ENCODE measurements at places on chromosomes 12 and 14.

DNA sequence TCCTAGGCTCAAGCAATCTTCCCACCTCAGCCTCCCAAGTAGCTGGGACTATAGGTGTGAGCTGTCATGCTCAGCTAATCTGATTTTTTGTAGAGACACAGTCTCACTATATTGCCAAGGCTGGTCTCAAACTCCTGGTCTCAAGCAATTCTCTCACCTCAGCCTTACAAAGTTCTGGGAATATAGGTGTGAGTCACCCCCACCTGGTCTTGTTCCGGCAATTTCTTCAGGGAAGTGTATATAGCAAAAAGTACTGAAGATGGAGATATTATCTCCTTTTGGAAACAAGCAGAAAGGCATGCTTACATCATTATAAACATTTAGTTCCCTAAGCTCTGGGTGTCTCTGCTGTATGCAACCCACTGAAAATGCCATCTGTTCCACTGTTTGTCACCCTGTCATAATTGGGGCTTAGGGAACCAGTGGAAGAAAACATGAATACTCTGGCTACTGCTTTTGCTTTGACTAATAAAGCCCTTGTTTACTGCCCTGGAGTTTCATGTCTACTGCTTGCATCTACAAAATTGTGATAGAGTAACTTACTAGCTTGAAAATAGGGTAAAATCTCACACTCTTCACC lies 940.2 kb downstream of the GALC start:
- DNase-seq, result no peak

DNA sequence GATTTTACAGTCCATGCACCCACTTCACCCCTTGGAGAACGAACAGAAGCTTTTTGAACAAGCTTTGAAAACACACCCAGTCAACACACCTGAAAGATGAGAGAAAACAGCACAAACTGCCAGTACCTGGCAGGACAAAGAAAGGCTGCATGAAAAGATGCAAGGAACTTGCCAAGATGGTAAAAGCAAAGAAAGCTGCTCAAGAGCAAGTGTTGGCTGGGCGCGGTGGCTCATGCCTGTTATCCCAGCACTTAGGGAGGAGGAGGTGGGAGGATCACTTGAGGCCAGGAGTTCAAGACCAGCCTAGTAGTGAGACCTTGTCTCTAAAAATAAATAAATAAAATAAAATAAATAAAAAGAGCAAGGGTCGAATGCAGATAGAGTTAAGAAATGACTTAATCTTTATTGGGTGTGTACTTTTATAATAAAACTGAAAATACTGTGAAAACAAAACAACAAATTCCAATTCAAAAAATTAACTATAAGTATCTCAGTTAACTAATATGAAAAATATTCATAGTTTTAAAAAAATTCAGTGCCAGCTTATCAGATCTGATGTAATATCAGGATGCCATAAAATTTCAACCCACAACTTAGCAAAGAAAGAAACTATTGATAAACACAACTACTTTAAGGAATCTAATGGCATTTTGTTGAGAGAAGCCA lies 59.2 kb downstream of the HECTD4 start:
- DNase-seq, result no peak

- DNase-seq, result no peak
Observed at GRCh38 chr12:33486058-33486457, 46.4 kb upstream of the SYT10 start.

- no peak for DNase-seq
Observed at GRCh38 chr12:40646911-40647310, 45.3 kb upstream of the CNTN1 start.

- DNase-seq, result no peak
Observed at GRCh38 chr14:77158882-77159255, 17.3 kb upstream of the ZDHHC22 start.

All from activated CD8-positive, alpha-beta memory T cell treated with anti-CD3 and anti-CD28 coated beads for 4 hours (primary cell).